ENCODE measurements at places on chromosomes 1 and 21.
A peak's percentile ranks its signal among the peaks of the same experiment; 100 is the strongest.

- no peak for DNase-seq
Measured at GRCh38 chr1:176795929-176796328, 333.0 kb downstream of the PAPPA2 start.

GRCh38 chr1:99595041-99595440 is 50.9 kb upstream of the PALMD start:
- DNase-seq, result no peak

GRCh38 chr1:177741476-177741875 is 228.4 kb downstream of the SEC16B start:
- DNase-seq, result no peak

- peak; percentile 6 for DNase-seq
Measured at GRCh38 chr1:101237229-101237837, 514 bp downstream of the S1PR1 start.

DNA sequence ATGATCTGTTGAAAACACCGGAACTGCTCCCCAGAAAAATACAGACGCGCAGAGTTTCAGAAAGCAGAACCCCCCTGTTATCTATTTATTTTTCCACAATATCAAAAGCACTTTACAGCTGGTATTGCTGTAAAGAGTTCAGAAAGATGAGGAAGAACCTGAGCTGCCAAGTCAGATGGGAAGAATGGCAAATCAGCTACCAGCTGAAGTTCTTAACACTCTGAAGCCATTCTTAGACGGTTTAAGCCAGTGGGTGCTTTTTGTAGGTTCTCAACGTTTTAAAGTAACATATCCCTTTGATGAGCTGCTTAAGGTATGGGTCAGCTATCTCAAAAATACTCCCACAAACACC is 714 bp upstream of the AKIRIN1 start:
- DNase-seq, result no peak

GRCh38 chr1:111565968-111566367 is 53.6 kb upstream of the RAP1A start:
- no peak for DNase-seq

- no peak for DNase-seq
Measured at GRCh38 chr1:25028907-25029599, 99.0 kb upstream of the RUNX3 start.

- no peak for DNase-seq
Measured at GRCh38 chr1:93552741-93553455, 105.0 kb downstream of the FNBP1L start.

GRCh38 chr1:25056536-25056935 is 126.5 kb upstream of the RUNX3 start:
- DNase-seq, result no peak

GRCh38 chr1:30336550-30337323 is 386.6 kb downstream of the MATN1 start:
- no peak for DNase-seq
